Activated CD4-positive, alpha-beta T cell treated with anti-CD3 and anti-CD28 coated beads for 36 hours (primary cell): ENCODE measurements at places on chromosomes 2 and 18. TPM values are rescaled to one million over a fixed set of nuclear protein-coding genes. Genes with fewer than 3 reads are reported as not detected.

Gene TUBA4B
- not detected for total RNA-seq

Gene ICA1L
- 8.2 TPM for total RNA-seq

Gene ANKRD30BL
- total RNA-seq = not detected

Gene PHOSPHO2
- 2.2 TPM for total RNA-seq

Gene SKOR2
- 0.14 TPM for total RNA-seq

Gene ATP8B1
- not detected for total RNA-seq

Gene LYPD1
- total RNA-seq = not detected

Gene ZC3H6
- 15.1 TPM for total RNA-seq

Gene SLC9A4
- not detected for total RNA-seq

Gene ACKR3
- total RNA-seq = 1.2 TPM

Gene SERPINB12
- total RNA-seq = not detected

Gene NCKAP1
- 9.1 TPM for total RNA-seq

Gene IL36A
- not detected for total RNA-seq

Gene CPLX4
- not detected for total RNA-seq

Gene REG3G
- not detected for total RNA-seq

Gene RBKS
- total RNA-seq = 6.4 TPM

Gene MYO3B
- total RNA-seq = 1.2 TPM
